Mucosa of gallbladder (tissue), 1 donor: ENCODE measurements at places on chromosomes 16 and 17.
A peak's percentile ranks its signal among the peaks of the same experiment; 100 is the strongest.

DNA sequence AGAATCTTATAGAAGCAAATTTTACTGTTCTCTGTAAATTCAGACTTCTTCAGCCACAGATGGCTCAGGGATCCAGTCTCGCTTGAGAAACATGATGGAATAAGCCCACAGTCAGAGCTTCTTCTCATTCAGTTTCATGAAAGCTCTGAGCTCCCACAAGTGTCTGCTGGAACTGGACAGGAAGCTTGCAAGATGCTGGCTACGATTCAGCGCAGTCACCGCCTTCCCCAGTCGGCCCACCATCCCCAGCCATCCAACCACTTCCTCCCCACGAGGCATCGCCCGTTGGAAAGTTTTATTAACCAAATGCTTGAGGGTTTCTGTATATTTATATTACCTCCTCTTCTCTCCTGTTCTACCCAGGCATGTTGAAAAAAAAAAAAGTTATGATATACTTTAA, 171.7 kb downstream of the ZFHX3 start:
- DNase-seq, result peak; percentile 58

GRCh38 chr16:1057252-1057932, 15.2 kb upstream of the SSTR5 start:
- no peak for DNase-seq

DNA sequence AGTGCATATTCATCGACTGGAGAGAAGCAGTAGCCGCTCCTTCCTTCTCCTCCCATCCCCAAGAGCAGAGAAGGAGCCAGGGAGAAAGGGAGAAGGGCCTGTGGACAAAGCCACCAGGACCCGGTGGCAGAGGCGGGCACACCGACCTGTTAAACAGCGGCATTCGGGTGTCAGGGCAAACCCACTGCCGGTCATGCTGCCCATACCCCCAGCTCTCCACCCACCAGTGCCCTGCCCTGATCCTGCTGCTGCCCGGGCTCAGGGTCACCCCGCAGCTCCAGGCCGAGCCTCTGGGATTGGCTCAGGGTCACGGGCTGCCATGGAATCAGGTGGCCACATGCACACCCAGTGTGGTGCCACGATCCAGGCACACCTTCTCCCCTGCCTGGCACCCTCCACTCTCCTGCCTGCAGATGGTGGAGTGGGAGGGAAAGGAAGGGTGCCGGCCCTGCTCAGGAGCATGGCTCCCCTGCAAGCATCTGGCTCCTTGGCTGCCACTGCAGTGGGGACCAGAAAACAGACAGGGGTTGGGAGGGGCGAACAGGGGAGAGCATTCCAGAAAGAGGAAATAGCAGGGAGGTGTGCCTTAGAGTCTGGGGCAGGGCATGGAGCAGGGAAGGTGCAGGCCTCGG, 18.3 kb upstream of the RASD1 start:
- no peak for DNase-seq

GRCh38 chr17:67198131-67198530, 46.9 kb downstream of the HELZ start:
- no peak for DNase-seq

DNA sequence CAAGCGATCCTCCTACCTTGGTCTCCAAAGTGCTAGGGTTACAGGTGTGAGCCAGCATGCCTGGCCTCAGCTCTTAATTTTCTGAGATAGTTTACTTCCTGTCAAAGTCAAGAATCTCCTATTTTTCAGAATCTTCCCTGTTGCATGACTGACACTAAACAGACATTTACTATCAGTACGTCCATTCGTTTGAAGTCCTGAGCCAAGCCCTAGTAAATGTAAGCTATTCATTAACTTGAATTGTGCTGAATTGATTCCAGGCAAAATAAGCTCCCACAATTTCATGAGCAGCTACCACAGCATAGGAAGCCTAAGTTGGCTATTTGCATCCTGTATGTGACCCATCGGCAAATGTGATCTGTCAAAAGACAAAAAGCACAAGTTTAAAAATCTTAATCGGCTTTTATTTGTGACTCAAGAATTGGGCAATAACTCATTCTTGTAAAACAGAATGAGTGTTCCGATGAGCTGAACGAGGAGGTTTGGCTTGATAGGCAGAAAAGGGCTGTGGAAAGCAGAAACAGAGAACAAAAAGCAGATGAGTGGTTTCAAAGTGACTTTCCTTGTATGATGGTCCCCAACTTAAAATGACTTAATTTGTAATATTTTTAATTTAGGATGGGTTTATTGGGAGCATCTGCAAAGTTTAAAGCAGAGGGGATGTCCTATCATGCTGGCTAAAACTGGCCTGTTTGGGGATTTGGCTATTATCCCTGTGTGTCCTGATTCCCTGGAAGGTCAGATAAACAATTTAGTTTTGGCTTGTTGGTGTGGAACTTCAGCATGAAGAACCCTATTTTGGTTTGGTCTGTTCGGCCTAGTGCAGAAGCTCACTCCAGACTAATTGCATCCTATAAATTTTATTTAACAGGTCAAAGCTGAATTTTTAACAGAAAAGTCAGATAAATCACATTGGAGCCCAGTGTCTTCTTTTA, 14.2 kb downstream of the RNF112 start:
- DNase-seq, result no peak

DNA sequence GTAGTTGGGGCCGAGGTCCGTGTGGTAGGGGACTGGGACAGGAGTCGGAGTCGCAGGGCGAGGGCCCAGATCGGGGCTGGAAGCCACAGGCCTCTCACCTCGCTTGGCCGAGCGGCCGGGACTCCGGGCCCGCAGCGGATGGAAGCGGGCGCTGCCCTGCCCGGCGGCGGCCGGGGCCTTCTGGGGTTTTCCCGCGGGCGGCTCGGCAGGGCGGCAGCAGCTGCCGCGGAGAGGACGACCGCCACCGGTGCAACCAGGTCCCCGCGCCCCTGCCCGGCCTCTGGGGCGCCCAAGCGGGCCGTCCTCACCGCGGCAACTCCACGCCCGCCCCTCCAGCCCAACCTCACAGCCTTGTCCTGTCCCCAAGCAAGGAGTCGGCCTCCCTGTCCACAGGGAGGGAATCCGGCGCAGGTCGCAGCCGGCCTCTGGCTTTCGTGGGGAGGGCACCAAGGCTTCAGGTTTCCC, 15.6 kb upstream of the UTP6 start:
- DNase-seq, result no peak
